RPMI7951 (cell line): ENCODE measurements at places on chromosomes 5 and 9. TPM values are rescaled to one million over a fixed set of nuclear protein-coding genes. Genes with fewer than 3 reads are reported as not detected.

The ATOSB gene
- 16.6 and 17.5 TPM in 2 replicates for total RNA-seq

The FRMD3 gene
- 0.10 and 0.36 TPM in 2 replicates for total RNA-seq

The SOHLH1 gene
- not detected in 2 replicates for total RNA-seq

The UNC5A gene
- total RNA-seq: 0.10 TPM in 1 of 2 replicates, not detected in the other

The CENPK gene
- total RNA-seq: 51.2 and 65.5 TPM in 2 replicates

The ADAMTS6 gene
- total RNA-seq: 10.3 and 14.3 TPM in 2 replicates

The IL3 gene
- total RNA-seq: not detected in 2 replicates

The PLAC8L1 gene
- not detected in 2 replicates for total RNA-seq

The CCNI2 gene
- 2.0 TPM in 1 of 2 replicates, not detected in the other for total RNA-seq

The EFNA5 gene
- total RNA-seq: 0.96 and 2.6 TPM in 2 replicates

The FAM221B gene
- total RNA-seq: not detected in 2 replicates

The SPATA31D1 gene
- not detected in 2 replicates for total RNA-seq

The MLANA gene
- not detected in 2 replicates for total RNA-seq

The LOX gene
- 28.4 and 32.2 TPM in 2 replicates for total RNA-seq

The CATSPER3 gene
- not detected in 2 replicates for total RNA-seq

The OR1J2 gene
- not detected in 2 replicates for total RNA-seq

The CKS2 gene
- 934 and 1,193 TPM in 2 replicates for total RNA-seq

The NMRK1 gene
- 7.6 and 10.3 TPM in 2 replicates for total RNA-seq

The MYMK gene
- not detected in 2 replicates for total RNA-seq

The FGFR4 gene
- 1.9 and 2.0 TPM in 2 replicates for total RNA-seq

The DRD1 gene
- not detected in 2 replicates for total RNA-seq

The SPRY4 gene
- total RNA-seq: 23.7 TPM in 2 replicates

The COX7C gene
- 342 and 408 TPM in 2 replicates for total RNA-seq

The CSF1R gene
- 2.5 and 4.3 TPM in 2 replicates for total RNA-seq

The EMB gene
- total RNA-seq: 0.59 and 0.96 TPM in 2 replicates

The FOXE1 gene
- not detected in 2 replicates for total RNA-seq

The HNRNPH1 gene
- total RNA-seq: 316 and 329 TPM in 2 replicates

The AGGF1 gene
- 26.9 and 28.6 TPM in 2 replicates for total RNA-seq

The CCL21 gene
- total RNA-seq: not detected in 2 replicates

The KIF24 gene
- total RNA-seq: 6.9 and 7.1 TPM in 2 replicates

The CERCAM gene
- 70.6 and 72.0 TPM in 2 replicates for total RNA-seq

The OSMR gene
- total RNA-seq: 21.2 and 22.5 TPM in 2 replicates

The GPR150 gene
- total RNA-seq: 0.10 TPM in 1 of 2 replicates, not detected in the other

The LMX1B gene
- not detected in 2 replicates for total RNA-seq

The INSYN2B gene
- 6.2 and 8.4 TPM in 2 replicates for total RNA-seq

The PRRX2 gene
- total RNA-seq: not detected in 2 replicates
